ENCODE measurements at places on chromosomes 1 and 21.

GRCh38 chr1:169044296-169044695, 62.2 kb upstream of the ATP1B1 start:
- no peak for DNase-seq

- DNase-seq: no peak
Observed at GRCh38 chr1:69858534-69858933, 290.8 kb downstream of the LRRC7 start.

DNA sequence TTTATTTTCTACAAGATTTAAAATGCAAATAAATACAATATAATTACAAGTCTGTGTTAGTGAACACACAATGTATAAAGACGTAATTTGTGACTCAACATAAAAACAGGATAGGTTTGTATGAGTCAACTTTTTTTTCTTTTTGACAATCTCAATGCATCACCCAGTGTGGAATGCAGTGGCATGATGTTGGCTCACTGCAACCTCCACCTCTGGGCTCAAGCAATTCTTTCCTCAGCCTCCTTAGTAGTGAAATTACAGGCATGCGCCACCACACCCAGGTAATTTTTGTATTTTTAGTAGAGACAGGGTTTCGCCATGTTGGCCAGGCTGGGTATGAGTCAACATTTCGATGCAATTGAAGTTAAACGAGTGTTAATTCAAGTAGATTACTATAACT, 5.9 kb upstream of the SPRR2E start:
- DNase-seq: no peak

- DNase-seq: no peak
Observed at GRCh38 chr1:155083865-155084721, 5.5 kb downstream of the EFNA3 start.

GRCh38 chr1:47931395-47931794, 65.8 kb downstream of the TRABD2B start:
- DNase-seq: no peak

GRCh38 chr1:1540090-1540817, at the start of gene TMEM240:
TSS of gene TMEM240 (minus strand) at chr1:1540624. CDS start at chr1:1540346, 278 bp downstream.
- DNase-seq: peak; percentile 20

GRCh38 chr1:166814611-166815010, 24.7 kb upstream of the POGK start:
- no peak for DNase-seq

Measured in thoracic aorta (tissue), 2 donors.